ENCODE measurements at places on chromosomes 5 and 9.

GRCh38 chr5:5271786-5272321 is 131.7 kb downstream of the ADAMTS16 start:
- DNase-seq: no peak

GRCh38 chr5:61734001-61734400 is 401.9 kb downstream of the ZSWIM6 start:
- DNase-seq: no peak

DNA sequence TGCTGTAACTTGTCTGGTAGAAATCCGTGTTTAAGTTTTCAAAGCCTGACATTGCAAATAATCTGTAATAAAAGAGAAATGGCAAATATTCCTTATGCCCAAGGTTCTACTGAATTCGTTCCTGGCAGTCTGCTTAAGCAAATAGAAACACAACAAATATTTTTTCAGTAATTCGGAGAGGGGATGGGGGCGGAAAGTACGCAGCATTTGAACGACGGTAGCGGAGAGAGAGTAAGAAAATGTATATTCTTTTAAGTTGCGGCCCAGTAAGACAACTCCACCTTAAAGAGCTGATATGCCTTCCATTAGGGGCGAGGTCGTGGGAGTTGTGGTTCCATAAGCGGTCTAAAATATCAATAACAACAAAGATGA is 569 bp downstream of the YIPF5 start:
- DNase-seq: no peak

GRCh38 chr5:97127727-97128126 is 14.7 kb downstream of the LIX1 start:
- DNase-seq: no peak

- DNase-seq: no peak
Observed at GRCh38 chr5:58504766-58505165, 13.5 kb downstream of the GAPT start.

DNA sequence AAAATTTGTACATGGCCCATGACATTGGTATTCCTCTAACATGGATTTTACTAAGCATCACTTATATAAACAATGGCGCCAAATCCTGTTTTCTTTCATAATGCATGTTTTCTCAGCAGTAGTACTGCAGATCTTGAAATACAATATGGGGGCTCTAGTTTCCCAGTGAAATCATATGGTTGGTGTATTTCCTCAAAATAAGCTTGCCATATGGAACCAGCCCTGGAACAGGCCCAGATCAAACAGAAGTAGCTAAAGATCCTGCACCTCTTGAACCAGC is 163.9 kb downstream of the ZNF608 start:
- no peak for DNase-seq

- DNase-seq: no peak
Observed at GRCh38 chr5:124236361-124237205, 509.9 kb downstream of the ZNF608 start.

DNA sequence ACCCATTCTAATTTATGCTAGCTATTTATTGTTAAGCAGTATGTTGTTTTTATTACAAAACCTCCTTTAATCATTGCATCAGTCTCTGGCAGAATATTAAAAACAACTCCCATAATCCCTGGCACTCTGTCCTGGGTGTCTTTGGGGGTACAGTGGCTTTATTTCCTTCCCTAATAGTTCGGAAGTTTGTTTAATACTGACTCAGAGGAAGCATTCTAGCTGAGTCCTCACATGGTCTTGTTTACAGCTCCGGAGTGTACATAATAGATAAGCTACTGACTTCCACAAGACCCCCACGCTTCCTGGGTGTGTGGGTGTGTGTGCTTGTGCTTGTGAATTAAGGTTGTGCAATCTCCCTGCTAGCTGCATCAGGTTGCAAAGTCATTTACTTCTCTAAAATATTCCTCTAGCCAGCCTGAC is 149.8 kb upstream of the CDKN2B start:
- DNase-seq: no peak

GRCh38 chr5:157106630-157107461 is 2.0 kb downstream of the HAVCR2 start:
- no peak for DNase-seq

DNA sequence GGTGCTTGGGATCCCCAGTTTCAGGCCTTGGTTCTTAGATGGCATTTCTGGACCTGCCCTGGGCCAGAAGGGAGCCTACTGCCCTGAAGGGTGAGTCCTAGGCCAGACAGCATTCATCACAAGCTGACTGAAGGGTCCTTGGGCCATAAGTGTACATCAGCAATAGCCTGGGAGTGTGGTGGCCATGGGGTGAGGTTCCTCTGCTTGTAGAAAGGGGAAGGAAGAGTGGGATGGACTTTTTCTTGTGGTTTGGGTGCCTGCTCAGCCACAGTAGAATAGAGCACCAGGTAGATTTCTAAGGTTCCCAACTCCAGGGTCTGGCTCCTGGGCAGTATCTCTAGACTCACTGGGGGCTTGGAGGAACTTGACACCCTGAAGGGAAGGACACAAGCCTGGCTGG is 95.2 kb upstream of the PHF24 start:
- DNase-seq: no peak

- no peak for DNase-seq
Observed at GRCh38 chr9:108743901-108744371, 111.8 kb downstream of the ACTL7B start.

GRCh38 chr5:147918899-147919298 is 12.6 kb upstream of the C5orf46 start:
- no peak for DNase-seq

GRCh38 chr5:149054416-149054815 is 8.4 kb downstream of the SH3TC2 start:
- DNase-seq: no peak

Measured in activated T-cell treated with anti-CD3 and anti-CD28 coated beads for 4 hours (primary cell).